Kidney (tissue), 22 donors: ENCODE measurements at places on chromosomes 5 and 9.

GRCh38 chr5:106862450-106863193 is 808.1 kb downstream of the EFNA5 start:
- no peak overlapping the region for H3K4me3 ChIP-seq
- peaks cover 6% of the 10 kb centered on the region for H3K4me1 ChIP-seq
- H3K36me3 ChIP-seq: no peaks in the 10 kb centered on the region
- H3K27ac ChIP-seq: no peak overlapping the region

DNA sequence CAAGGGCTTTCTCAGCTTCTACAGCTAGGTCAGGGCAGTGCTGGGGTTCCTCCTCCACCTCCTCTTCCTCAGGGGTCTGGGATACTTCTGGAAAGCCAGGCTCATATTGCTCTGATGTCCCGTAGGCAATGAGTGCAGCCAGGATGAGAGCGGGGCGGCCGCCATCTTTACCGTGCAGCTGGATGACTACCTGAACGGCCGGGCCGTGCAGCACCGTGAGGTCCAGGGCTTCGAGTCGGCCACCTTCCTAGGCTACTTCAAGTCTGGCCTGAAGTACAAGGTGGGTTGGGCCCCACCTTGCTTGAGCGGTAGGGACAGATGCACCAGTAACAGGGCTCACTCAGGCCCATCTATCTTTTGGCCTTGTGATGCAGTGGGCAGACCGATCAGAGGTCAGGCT is 34.8 kb downstream of the GSN start:
- no peak for DNase-seq
- H3K27ac ChIP-seq: no peak overlapping the region
- no peaks in the 10 kb centered on the region for H3K27me3 ChIP-seq
- no peak overlapping the region for H3K4me3 ChIP-seq
- H3K4me1 ChIP-seq: peaks cover 3% of the 10 kb centered on the region
- H3K36me3 ChIP-seq: no peaks in the 10 kb centered on the region

GRCh38 chr9:4056187-4056586 is 243.7 kb downstream of the GLIS3 start:
- H3K36me3 ChIP-seq: no peaks in the 10 kb centered on the region
- H3K27me3 ChIP-seq: no peaks in the 10 kb centered on the region
- H3K27ac ChIP-seq: no peak overlapping the region
- DNase-seq: no peak

- peak; percentile 66 for DNase-seq
- no peaks in the 10 kb centered on the region for H3K4me1 ChIP-seq
- H3K27me3 ChIP-seq: no peaks in the 10 kb centered on the region
- H3K27ac ChIP-seq: no peak within 1 kb of the TSS
- H3K36me3 ChIP-seq: no peaks in the 10 kb centered on the region
Observed at GRCh38 chr5:153490118-153491037, at the start of gene GRIA1. GRIA1 (plus strand) TSS chr5:153490670.

GRCh38 chr5:73387601-73388305 is 60.8 kb downstream of the FOXD1 start:
- peaks cover 5% of the 10 kb centered on the region for H3K4me1 ChIP-seq
- DNase-seq: peak; percentile 83
- no peak overlapping the region for H3K27ac ChIP-seq

GRCh38 chr5:127813633-127814587 is 110.7 kb downstream of the CCDC192 start:
- H3K4me1 ChIP-seq: no peaks in the 10 kb centered on the region
- DNase-seq: no peak
- H3K27me3 ChIP-seq: no peaks in the 10 kb centered on the region

DNA sequence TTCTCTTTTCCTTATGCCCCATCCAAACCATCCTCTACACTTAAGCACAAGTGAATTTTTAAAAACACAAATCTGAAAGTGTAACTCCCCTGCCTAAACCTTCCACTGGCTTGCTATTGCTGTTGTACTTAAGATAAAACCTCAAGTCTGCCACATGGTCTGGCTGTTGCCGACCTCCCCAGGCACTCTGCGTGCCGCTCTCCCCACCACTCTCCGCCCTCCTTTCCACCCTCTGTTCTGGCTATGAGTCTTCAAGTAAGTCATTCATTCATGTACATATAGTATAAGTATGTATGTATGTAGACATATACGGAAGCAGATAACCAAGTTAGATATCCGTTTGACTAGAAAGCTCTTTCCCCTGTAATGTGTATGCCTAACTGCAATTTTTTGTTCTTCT is 94.7 kb upstream of the ANKRD55 start:
- peaks cover 2% of the 10 kb centered on the region for H3K4me1 ChIP-seq
- H3K4me3 ChIP-seq: no peak overlapping the region
- H3K27me3 ChIP-seq: no peaks in the 10 kb centered on the region
- H3K27ac ChIP-seq: no peak overlapping the region
